SIG-M5 (cell line): ENCODE measurements at places on chromosomes 2 and 18.

- no peak for DNase-seq
These were observed 52.0 kb upstream of the COL3A1 start for GRCh38 chr2:188922191-188922590.

DNA sequence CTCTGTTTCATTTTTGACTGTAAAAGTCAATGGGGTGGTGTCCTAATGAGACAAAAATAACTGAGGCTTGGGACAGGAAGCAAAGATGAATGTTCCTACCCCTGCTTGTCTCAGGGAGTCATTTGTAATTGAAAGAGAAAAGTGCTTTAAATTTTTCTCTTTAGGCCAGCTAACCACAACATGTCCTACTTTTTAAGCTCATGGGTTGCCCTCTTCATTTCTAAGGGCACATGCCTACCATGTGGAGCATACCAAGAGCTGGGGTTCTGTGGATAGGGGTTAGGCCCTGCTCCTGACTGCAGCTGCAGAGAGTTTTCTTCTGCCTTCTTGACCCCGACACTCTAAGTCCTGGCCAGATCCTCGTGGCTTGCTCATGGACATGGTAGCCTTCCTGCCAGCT is 96.8 kb upstream of the ARL4C start:
- no peak for DNase-seq

GRCh38 chr2:203909261-203909967 is 27.1 kb upstream of the ICOS start:
- no peak for DNase-seq

DNA sequence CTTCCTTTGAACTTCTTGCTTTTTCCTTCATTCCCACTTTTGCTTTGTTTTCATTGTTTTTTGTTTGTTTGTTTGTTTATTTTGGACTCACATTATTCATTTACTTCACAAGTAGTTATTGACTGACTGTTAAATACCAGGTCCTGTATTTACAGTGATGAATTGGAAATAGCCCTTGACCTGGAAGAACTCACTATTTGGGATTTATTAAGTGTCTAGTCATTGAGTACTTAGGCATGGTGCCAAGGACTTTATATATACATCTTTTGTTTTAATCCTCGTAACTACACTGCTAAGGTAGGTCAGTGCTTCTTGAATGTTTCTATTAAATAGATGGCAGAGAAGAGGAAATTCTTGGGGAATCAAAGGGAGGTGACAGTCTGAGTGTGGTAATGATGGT is 11.1 kb downstream of the SPOPL start:
- DNase-seq: no peak

DNA sequence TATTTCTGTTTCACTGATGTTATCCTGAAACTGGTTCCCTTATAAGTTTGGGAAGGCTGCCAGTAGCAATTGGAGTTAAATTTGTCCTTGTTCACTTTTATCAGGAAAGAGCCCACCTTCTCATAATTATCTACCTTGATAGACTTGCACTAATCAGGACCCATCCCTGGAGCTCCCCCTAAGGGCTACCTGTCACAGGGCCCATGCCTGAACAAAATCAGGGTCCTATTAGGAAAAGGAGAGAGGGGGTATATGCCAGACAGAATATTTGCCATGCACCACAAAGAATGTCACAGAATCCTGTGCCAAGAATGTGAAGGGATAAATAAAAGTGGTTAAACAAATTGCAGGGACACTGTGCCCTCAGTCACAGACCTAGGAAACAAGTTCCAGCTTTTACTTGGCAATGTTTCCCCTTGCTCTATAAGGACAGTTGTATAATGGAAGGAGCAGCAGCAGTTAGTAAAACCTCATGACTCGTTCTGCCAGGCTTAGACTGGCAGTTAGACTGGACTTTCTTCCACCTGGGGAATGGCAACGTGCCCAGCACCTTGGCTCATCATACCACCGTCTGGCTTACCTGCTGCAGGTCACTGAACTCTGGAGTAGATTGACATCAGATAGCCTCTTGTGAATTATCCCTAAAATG is 32.3 kb upstream of the VWC2L start:
- no peak for DNase-seq

GRCh38 chr2:111624411-111625156 is 259.4 kb downstream of the ANAPC1 start:
- peak; percentile 82 for DNase-seq

DNA sequence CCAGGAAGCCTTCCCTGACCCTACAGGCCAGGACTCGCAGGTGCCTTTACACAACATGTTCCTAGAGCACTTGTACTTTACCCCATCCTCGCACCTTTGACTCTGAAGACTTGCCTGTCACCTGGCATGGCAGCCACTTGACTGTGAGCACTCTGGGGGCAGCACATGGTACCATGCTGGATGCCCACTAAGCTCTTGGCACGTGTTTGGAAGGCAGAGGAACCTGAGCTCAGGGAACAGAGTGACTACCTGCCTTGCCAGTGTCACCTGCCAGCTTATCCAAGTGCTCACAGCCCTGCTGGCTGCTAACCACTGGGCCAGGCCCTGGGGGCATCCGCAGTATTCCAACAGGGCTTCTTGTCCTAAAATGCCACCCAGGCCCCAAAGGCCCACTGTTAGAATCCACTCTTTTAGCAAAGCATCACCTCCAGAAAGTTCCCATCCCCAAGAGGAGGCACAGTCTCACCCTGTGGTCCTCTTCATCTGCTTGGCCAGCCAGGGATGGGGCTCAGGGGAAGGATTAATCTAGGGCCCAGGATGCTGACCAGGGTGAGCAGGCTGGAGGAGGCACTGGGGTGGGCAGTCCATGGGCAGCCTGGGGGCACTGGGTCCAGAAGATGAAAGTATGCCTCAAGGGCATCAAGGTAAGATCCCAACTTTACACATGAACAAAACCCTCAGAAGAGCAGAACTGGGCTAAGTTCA is 57.0 kb downstream of the ZBTB7C start:
- no peak for DNase-seq

GRCh38 chr2:164964700-164965099 is 9.4 kb upstream of the SLC38A11 start:
- DNase-seq: no peak

DNA sequence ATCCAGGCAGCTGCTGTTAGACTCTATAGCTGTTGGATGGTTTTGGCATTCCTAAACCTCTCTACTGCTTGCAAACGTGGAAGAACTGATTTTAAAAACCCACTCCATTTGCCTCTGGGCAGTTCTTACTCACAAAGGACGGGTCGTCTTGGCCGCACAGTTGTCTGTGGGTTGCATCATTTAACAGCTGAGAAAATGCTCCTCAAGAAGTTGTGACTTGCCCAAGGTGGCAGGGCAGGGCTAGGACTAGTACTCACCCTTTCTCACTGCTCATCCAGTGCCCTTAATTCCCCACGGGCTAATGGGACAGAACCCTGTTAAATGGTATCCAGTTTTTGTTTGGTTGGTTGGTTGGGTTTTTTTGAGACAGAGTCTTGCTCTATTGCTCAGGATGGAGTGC is 997 bp upstream of the DRC1 start:
- DNase-seq: no peak

- no peak for DNase-seq
These were observed 328.3 kb downstream of the EPHA4 start for GRCh38 chr2:221243771-221244170.

- no peak for DNase-seq
These were observed 2.6 kb downstream of the AFG3L2 start for GRCh38 chr18:12374401-12374800.

- DNase-seq: no peak
These were observed 77.5 kb downstream of the COLEC12 start for GRCh38 chr18:422966-423365.

DNA sequence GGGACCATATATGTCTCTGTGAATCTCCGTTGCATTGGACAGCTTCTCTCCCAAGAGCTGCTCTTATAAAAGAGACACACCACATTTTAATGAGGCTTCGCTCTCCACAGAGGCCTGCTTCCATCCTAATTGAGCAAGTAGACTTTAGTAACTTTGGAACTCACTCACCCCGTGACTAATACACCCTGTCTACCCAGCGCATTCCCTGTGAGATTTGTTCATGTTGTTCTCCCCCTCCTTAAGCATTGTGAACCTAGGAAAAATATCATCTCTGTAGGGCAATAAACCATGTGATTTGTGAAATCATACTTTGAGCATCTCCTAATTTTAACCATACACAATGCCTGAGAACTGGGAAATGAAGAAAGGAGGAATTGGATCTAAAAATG is 56.9 kb downstream of the MCFD2 start:
- no peak for DNase-seq

- no peak for DNase-seq
These were observed 71.2 kb upstream of the CREB1 start for GRCh38 chr2:207458582-207458981.

GRCh38 chr18:23200756-23201155 is 65.5 kb downstream of the CABLES1 start:
- no peak for DNase-seq

DNA sequence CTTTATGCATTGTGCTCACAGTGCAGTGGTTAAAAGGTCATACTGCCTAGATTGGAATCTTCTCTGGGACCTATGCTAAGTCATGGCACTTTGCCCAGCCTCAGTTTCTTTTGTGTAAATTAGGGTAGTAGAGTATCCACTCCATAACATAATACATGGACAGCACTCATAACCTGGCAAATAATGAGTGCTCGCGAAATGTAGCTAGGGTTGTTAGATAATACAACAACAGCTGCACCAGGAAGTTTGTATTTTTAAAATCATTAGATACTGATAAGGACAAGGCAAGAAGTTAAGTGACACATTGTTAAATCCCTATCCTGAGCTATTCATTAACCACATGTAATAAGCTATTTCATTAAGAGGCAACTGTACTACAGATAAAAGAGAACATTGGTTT is 13.8 kb upstream of the PLA2R1 start:
- DNase-seq: no peak

DNA sequence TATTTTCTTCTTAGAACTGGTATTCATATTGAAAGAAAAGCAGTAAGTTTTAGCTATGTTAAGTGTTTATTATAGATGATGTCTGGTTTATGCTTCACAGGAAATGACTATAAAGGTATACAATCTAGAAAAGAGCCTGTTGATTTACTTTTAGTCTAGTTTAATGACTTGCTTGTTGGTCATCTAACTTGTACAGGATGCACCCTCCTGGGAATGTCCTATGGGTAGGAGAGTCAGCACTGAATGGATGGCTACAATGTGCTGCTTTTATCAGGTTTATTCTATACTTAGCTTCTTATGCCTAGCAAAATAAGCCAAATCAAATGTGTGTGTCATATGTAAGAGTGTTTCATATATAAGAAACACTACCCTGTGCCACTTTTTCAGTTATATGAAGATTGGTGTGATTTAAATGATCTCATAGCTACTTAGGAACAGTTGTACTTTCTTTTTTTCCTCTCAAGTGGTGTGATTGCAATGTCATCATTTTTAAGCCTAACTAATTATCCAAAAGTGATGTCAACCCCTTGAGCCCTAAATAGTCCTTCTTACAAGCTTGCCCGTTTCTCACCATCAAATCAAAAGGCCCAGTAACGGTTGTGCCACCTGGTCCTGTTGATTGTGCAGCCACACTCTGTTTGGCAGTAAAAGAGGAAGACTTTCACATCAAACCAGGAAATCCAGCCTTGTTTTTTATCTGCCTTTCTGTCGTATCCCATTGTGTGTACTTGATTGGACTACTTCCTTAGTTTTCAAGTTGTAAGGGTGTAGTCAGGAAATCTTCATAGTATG is 176.0 kb downstream of the DIS3L2 start:
- no peak for DNase-seq

GRCh38 chr2:158544998-158545397 is 88.2 kb downstream of the PKP4 start:
- DNase-seq: no peak

- DNase-seq: no peak
These were observed 1371.5 kb upstream of the TMEFF2 start for GRCh38 chr2:193566276-193566675.

DNA sequence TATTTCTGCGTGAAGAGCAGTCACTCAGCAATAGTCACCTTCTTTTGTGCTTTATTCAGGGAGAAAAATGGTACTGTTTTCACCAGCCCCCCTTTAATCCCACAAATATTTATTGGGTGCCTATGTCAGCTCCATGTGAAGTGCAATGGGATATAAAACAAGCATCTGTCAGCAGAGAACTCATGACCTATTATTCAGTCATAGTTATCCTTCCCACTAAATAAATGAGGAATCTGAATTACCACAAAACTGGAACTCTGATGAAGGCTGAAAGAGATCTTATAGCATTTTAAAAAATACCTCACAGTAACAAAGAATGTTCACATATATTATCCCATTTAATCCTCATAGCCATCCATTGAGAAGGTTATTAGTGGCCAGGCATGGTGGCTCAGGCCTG is 45.8 kb downstream of the DHX57 start:
- no peak for DNase-seq

DNA sequence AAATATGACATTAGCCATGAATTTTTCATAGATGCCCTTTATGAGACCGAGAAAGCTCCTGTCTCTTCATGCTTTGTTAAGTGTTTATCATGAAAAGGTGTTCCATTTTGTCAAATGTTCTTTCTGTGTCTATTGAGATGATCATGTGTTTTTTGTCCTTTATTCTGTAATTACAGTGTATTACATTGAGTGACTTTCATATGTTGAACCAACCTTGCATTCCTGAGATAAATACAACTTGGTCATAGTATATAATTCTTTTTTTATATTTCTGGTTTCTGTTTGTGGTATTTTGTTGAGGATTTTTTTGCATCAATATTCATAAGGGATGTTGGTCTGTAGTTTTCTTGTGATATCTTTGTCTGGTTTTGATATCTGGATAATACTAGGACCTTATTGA is 52.9 kb upstream of the HPCAL1 start:
- DNase-seq: no peak

GRCh38 chr2:24336811-24337210 is 23.5 kb downstream of the ITSN2 start:
- DNase-seq: no peak

DNA sequence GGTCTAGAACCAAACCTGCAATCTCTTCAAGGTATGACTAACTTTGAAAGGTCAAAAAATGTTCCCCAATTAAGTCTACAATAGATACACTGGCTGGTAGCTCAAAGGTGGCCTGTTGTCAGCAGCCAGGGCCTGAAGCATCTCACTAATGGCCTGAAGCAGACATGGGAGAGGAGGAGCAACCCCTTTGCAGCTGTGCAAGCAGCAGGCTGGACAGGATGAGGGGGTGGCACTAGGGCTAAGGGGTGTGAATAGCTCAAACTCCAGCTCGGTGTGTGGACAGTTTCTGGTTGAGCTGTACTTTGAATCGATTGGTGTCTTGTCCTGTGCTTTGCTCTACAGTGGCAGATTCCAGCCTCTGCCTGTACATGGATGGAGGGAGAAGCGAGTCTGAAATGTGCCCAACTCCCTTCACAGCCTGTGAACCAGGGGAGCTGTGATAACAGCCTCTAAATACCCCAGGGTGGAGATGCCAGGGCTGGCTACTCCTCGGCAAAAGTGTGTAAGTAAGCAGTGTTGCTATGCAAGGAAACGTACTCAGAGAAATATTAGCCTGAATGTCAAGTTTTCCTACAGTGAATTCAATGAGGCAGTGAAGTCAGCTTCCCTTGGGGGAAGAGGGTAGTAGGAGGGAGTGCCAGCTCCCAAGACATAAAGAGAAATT is 34.7 kb upstream of the DTNB start:
- no peak for DNase-seq

DNA sequence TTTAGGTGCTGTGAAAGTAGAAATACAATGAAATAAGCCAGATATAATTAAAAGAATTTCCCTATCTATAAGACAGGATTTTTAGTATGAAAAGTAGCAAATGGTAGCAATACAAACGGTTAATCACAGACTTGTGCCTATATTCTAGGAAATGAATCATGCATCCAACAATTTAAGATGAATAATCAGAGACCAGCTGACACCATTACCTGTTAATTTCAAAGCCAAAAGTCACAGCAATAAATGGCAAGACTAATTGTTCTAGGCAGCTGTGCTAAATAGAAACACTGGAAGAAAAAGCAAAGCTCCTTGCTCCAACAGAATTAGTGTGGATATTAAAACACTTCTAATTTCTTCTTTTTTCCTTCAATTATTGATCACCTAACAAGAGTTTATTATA is 35.1 kb upstream of the MPP4 start:
- DNase-seq: no peak
